ENCODE measurements at places on chromosomes 1 and 21.

DNA sequence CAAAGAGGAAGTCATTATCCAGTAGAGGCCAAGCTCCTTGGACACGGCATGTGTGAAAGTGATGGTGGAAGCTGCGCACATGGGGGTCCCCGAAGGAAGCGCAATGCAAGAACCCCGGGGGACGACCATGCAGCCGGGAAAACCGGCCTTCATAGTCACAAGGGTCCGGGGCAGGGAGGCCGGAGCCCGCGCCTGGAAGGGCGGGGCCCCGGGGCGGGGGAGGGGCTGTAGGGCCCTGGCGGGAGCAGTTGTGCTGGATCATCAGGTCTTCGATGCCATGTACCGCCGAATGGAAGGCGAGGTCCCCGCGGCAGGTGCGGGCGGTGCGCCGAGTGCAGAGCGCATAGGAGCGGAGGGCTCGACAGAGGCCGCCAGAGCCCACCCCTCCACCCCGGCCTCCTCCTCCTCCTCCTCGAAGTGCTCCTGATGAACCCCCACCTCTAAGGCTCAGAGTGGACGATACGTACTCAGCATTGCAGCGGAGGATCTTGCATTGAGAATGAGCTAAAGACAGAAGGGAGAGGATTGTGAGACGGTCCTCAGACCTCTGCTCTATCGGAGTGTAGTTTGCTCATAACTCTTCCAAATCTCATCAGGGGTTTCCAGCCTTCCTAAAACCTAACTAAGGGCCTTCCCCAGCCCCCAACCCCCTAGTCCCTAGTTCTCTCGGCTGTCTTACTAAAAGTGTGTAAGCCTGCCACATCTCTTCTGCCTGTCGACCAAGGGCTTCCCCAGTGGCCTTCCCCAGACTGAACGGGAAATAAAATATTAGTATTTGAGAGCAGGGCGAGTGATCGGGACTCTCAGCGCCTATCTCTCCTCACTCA lies 2.1 kb downstream of the HJV start:
- no peak for DNase-seq

GRCh38 chr21:46111193-46111571 lies 13.3 kb downstream of the COL6A2 start:
- no peak for DNase-seq

- DNase-seq, result no peak
These were observed 94.2 kb upstream of the SLC2A1 start for GRCh38 chr1:43052786-43053439.

DNA sequence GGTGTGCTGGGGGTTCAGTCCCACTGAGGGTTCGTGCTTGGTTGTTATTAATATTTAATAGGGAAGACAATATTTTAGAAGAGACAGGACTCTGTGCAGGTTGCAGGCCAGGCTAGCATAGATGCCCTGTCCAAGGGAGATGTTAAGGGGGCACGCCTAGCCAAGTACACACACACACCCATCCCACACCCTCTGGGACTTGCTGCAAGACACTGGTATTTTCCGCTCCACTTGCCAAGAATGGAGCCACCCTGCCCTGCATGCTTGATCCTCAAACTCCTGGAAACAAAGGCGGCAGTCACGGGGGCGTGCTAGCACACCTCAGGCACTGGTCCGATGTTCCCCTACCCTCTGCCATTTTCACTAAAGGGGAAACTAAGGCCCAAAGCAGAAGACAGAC lies 99.1 kb downstream of the MRPL37 start:
- DNase-seq, result no peak

DNA sequence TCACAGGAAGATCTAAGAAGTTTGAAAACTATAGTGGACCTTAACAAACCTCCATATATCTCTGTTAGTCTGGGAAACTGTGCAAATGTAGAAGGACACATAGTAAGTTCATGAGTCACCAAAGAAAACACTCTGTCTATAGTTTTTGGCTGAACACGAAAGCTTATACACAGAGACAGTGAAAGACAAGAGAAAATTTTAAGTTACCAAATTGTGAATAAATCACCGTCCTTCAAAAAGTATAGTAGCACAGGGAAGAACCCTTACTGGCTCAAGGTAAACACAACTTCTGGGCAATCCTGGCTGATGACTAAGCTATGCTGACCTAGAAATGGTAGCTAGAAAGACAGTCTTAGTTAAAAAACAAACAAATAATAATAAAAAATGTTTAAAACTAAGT lies 1057.9 kb downstream of the AMY1C start:
- DNase-seq, result no peak

DNA sequence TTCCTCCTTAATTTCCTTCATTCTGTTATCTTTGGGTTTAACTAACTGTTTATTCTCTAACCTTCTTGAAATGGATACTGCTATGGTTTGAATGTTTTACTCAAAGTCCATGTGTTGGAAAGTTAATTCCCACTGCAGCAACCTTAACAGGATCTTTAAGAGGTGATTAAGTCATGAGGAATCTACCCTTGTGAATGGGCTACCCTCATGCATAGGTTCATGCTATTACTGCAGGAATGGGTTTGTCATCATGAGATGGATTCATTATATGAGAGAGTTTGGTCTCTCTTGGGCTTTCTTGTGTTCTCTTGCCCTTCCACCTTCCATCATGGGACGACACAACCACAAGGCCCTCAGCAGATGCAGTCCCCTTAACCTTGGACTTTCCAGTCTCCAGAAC lies 516.9 kb downstream of the ADGRL2 start:
- DNase-seq, result no peak
